ENCODE measurements at places on chromosomes 3 and 15.

- DNase-seq: no peak
These were observed 21.4 kb upstream of the PRTG start for GRCh38 chr15:55764398-55764797.

GRCh38 chr3:145124900-145125678 is 1035.9 kb downstream of the PLOD2 start:
- DNase-seq: no peak

GRCh38 chr3:6726811-6727210 is 134.1 kb upstream of the GRM7 start:
- DNase-seq: no peak

- no peak for DNase-seq
These were observed 2.0 kb downstream of the ABTB1 start for GRCh38 chr3:127674790-127675189.

- DNase-seq: no peak
These were observed 6.1 kb downstream of the RASGRP1 start for GRCh38 chr15:38558372-38559059.

DNA sequence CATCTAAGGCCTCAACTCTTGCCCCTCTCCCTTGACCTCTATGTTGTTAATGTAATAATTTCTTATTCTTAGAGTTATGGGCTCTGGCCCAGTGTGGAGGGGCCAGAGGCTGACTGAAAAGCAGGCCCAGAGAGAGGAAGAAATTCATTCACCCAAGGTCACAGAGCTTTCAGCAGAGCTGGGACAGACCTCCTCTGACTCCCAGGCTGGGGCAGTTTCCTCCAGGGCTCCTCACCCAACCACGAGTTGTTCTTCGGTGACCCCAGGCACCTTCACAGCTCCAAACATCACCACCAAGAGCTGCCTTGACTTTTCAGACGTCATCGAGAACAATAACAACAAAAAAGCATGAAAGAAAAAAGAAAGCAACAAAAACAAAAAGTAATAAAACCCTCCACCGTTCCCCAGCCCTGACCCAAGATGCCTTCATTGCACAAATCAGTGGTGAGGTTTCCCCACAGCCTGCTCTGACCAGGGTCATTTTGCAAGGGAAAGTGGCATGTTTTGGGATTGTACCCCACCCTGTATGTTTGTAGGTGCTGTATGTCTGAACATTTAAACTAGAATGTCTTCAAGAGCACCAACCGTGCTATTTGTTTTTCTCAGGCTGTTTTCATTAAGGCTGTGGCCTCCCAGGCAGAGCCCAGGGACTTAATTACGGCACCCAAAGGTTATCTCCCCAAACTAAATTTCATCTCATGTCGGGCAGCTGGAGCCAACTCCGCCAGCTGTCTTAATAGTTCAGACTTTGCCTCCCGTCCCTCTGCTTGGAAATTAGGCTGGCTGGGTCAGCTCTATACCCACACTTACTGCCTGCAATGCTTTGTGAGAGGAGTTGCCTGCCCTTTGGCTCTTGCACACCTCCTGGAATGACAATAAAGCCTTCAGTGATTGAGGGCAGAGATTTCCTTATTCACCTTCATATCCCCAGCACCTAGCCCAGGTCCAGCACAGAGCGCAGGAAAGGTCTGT is 173.8 kb downstream of the RPLP1 start:
- DNase-seq: no peak

- no peak for DNase-seq
These were observed 67.6 kb downstream of the NR1D2 start for GRCh38 chr3:24012589-24013269.

- DNase-seq: no peak
These were observed 1.7 kb downstream of the NT5DC2 start for GRCh38 chr3:52531860-52532516.

DNA sequence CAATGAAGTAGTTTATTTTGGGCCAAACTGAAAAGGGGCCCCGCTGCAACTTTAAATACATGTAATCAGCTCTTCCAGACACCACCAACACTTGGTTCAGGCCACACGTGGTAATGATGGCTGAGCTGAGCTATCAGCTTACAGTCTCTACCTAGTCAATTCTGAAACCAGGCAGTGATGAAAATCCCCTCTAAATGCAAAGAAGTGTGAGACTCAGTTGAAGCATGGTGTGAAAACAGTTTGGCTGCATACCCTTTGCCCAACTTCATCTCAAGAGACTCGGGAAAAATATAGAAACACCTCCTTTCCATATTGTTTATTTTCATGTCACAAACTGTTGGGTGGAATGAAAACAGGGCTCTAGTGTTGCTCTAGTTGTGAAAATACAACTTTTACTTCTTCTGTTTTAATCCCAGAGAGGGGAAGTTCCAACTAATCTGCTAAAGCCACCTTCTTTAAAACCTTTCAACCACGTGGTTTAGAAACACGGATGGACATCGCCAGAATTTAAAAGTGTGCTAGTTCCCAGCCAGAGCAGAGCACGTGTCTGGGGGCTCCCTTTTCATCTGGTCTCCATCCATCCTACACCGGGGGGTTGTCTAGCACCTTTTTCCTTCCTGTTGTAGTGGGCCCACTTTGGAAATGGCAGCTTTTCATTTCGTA is 229.1 kb downstream of the EPHB1 start:
- DNase-seq: no peak

GRCh38 chr15:51641490-51642130 is 19.0 kb upstream of the DMXL2 start:
- no peak for DNase-seq

DNA sequence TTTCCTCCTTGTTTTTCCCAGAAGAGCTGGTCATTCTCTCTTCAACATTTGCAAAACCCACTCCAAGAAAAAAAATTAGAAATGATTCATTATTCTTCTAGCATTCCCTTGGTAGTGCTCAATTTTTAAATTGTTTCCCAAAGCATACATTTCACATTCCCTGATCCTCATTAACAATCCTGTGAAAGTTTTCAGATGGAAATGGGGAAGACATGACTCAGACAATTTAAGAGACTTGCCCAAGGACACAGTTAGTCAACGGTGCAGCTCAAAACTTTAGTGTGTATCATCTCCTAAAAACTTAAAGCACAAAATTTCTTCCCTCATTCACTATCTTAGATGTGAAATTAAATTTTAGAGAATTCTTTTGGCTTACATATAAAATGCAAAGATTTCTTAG is 17.1 kb upstream of the ABI3BP start:
- no peak for DNase-seq

GRCh38 chr3:1292571-1293071 is 199.8 kb downstream of the CNTN6 start:
- DNase-seq: no peak
